ENCODE measurements at places on chromosomes 5 and 9.

GRCh38 chr9:137423514-137424291 lies 510 bp downstream of the NOXA1 start:
- no peak for DNase-seq

DNA sequence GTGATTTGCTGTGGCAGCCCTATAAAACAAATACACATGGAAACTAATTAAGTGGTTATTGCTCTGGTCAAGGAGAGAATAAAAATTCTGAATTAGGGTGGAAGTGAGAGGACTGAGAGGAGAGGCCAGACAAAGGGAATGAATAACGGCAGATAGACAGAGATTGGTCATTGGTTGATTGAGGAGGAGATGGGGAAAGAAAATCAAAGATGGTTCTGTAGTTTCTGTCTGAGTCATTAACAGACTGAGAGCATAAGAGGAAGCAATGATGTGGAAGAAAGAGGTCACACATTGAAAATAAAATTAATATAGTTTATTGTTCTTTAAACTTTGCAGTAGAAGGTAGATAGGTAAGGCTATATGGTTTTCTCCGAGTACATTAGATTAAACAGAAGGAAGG lies 469.8 kb downstream of the ACTL7B start:
- DNase-seq = no peak

- no peak for DNase-seq
Measured at GRCh38 chr5:145161391-145161790, 673.8 kb downstream of the PRELID2 start.

DNA sequence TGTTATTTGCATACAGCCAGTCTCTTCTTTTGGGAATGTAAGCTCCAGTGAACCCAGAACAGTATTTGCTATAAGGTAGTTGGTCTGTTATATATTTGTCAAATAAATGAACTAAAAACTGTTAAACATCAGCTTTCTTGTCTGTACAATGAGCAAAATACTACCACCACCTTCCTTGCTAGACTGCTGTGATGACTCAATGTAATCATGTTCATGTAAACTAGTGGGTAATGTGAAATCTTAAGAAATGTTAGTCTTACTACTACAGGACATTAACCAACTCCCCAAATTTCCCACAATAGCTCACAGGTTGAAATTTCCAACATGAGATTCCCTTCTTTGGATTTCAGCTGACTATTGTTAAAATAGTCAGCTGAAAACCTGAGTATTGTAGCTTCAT lies 176.1 kb downstream of the TRPM3 start:
- DNase-seq = no peak

GRCh38 chr5:143313298-143313852 lies 90.1 kb downstream of the NR3C1 start:
- no peak for DNase-seq

DNA sequence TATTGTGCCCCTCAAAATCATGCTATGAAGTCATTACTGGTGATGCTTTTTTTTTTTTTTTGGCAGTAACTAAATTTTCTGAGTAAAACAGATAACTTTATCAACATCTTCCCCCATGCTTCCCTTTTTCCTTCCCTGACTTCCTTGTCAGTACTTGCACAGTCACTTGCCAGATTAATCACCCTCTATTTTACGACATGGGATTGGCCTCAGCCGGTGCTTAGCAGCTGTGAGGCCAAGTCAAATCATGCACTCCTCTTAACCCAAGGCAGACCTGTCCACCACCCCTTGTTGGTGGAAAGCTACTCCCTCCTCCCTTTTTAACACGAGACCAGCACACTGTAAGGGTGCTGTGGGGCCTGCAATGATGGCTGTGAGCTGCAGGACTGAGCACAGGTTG lies 118.0 kb upstream of the OTULINL start:
- DNase-seq = no peak

GRCh38 chr9:17810728-17811571 lies 232.1 kb downstream of the SH3GL2 start:
- no peak for DNase-seq

GRCh38 chr9:36543916-36544315 lies 28.8 kb upstream of the MELK start:
- no peak for DNase-seq

- DNase-seq = no peak
Measured at GRCh38 chr9:18009902-18010301, 431.0 kb downstream of the SH3GL2 start.

DNA sequence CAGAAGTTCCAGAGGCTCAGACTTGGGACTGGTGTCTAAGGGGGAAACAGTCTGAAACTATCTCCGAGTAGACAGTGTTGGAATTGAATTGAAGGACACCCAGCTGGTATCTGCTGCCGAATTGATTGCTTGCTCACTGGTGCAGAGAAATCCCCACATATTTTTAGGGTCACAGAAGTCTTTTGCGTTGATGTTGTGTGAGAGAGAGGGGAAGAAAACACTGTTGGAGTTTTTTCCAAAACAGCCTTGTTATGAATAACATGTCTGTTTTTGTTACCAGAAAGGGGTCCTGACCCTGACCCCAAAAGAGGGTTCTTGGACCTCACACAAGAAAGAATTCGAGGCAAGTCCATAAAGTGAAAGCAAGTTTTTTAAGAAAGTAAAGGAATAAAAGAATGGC lies 81.3 kb downstream of the ALDH7A1 start:
- DNase-seq = no peak

- DNase-seq = no peak
Measured at GRCh38 chr5:172156541-172156994, 31.5 kb downstream of the STK10 start.

GRCh38 chr5:110851357-110851756 lies 112.5 kb downstream of the SLC25A46 start:
- no peak for DNase-seq

GRCh38 chr5:62152394-62153087 lies 153.5 kb upstream of the KIF2A start:
- no peak for DNase-seq

- no peak for DNase-seq
Measured at GRCh38 chr9:127738666-127739065, 3.6 kb upstream of the TOR2A start.

GRCh38 chr5:132012371-132013005 lies 1.0 kb upstream of the ACSL6 start:
- DNase-seq = no peak

- DNase-seq = no peak
Measured at GRCh38 chr9:119375892-119376291, 6.7 kb upstream of the BRINP1 start.

GRCh38 chr5:176365351-176366231 lies at the start of gene ARL10:
Gene ARL10, plus strand, starts transcription at chr5:176365487. Its CDS starts 77 bp downstream, at chr5:176365564.
- peak; percentile 53 for DNase-seq

- no peak for DNase-seq
Measured at GRCh38 chr5:7983433-7983832, 114.5 kb downstream of the MTRR start.

- DNase-seq = no peak
Measured at GRCh38 chr9:6567140-6567591, 78.4 kb downstream of the GLDC start.

GRCh38 chr9:86329649-86330048 lies 24.6 kb downstream of the TUT7 start:
- no peak for DNase-seq

DNA sequence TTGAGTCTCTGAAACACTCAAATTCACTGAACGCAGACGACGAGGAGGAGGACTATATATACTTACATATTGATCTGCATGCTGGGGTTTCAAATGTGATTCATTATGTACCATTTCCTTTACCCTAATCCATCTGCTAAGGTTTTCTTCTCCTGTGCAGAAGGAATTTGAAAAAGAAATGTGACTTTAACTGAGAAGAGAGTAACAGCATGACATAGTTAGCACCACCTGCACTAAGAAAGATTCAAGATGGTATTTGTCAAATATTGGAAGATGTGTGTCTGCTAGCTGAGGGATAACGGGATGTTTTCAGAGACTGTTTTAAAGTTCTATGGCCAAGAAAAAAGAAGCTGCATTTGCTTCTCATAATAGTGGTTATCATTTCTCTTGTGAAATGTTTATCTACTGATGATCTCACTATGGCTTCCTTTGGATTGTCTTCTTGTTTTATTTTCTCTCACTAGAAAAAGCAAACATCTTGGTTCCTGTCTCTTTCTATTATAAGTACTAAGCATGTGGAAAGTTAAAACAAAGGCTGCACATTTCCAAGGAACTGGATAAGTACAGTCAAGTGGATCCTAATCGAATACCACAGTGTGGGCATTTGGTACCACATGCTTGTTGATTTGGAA lies 89.8 kb upstream of the TLE4 start:
- no peak for DNase-seq

DNA sequence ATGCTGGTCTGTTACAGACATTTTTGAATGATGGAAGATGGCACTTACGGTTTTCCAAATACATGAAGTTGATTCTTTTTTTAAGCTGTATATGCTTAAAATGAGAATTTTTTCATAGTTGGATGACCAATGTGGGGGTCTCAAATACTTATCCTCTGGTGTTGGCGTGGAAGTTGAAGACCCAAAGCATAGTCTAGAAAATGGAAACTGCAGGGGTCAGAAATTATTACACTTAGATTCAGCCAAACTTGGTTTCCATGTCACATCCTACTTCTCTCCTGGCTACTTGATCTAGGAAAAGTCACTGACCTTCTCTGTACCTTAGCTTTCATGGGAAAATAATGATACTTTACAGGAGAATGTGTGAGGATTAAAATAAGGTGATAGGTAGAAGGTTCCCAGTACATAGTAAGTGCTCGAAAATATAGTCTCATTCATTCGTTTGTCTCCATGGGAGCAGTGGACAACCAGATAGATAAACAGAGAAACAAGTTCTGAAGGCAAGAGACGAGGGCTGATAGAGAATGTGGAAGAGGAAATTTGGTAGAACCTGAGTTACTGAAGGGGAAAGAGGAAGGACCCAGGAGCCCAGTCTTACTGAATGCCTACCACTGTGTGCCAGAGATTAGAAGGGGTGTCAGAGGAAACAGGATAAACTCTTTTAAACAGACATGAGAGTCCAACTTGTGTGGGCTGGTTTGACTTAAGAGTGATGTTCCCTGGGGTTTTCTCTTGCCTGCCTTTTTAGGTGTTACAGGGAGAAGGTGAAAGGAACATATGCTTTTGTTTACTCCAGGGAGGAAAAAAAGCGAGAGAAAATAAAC lies 560.3 kb upstream of the KLF4 start:
- DNase-seq = no peak

- DNase-seq = no peak
Measured at GRCh38 chr9:133168432-133168831, 4.7 kb upstream of the GBGT1 start.

DNA sequence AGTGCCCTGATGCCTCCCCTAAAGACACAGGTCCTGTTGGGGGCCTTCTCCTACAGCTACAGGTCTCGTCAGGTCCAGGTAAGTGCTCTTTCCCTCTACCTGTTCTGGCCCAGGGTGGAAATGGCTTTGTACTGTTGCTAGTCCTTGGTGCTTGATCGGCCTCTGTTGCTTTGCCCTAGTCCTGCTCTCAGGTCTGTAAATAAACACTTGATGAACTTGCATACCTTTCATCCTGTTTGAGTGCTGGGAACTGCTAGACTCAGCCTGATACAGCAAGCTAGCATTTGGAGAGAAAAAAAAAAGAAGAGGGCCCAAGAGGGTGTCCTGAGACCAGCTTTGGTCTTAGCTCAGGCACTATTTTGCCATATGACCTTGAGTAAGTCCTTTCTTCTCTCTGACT lies 21.8 kb upstream of the ZNF618 start:
- no peak for DNase-seq

DNA sequence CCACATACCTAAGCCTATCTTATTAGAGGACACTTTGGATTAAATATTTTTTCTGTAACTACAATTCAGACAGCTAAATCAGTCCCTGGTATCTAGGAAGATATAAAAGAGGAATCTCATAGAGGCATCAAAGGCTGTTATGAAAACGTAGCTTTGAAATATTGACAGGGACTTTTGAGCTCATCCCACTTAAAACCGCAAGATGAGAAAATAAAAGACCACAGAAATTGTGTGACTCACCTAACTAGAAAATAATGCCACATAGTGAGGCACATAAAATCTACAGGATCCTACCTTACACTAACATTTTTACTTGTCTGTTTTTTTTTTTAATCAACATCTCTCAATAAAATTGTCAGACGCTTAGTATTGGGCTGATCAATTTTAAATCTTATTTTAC lies 686.5 kb upstream of the COX7C start:
- DNase-seq = no peak

DNA sequence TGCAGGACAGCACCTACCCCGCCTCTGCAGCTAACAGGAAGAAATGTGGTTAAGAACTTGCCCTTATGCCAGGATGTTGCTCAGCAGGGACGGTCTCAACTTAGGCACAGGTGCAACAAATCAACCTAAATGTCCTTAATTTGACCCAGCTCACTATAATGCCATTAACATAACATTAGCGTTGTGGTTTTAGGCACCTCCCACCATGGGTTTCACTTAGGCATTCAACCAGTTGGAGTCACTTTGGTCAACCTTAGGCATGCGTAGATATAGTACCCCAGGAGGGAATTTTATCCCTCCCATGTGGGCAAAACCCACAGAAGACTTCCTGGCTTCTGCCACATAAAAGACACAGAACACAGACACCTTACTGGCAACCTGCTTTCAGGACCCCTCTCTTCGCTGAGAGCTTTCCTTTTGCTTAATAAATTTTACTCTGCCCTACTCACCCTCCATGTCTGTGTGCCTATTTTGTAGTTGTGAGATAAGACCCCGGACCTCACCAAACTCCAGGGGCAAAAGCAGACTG lies 8.7 kb upstream of the ERAP1 start:
- DNase-seq = peak; percentile 54

DNA sequence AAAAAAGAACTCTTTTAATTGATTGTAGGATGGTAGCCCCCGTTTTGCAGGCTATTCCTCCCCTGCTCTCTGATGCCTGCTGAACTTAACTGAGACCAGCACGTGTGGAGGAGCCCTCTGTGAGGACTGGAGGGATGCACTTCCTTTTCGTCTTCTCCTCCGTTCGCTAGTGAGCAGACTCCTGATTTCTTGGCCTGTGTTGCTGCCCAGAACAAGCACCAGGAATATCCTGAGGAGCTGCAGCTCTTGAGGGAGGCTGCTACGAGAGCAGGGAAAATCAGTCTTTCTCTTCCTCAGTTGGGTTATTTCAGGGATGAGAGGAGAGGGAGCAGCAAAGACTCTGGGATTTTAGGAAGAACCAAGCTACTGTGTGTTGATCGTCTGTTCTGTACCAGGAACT lies 74.7 kb downstream of the ARHGAP26 start:
- DNase-seq = no peak

- DNase-seq = no peak
Measured at GRCh38 chr5:4983701-4984100, 156.4 kb upstream of the ADAMTS16 start.

DNA sequence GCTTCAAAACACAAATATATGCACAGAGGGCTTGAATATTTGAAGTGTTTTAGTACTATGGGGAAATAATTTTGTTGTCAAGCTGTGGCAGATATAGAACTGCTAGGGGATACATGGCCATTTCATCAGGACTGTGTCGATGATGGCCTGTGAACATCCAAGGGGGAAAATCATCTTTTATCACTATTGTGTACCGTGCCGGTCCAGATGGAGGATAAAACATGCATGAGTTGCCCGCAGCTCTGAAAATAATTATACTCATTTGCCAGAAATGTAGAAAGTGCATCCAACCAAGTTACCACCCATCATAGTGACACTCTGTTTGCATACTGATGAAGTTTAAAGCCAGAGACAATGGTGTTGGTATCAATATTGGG lies 405.9 kb downstream of the ZSWIM6 start:
- DNase-seq = no peak

GRCh38 chr9:132639322-132639721 lies 30.5 kb downstream of the DDX31 start:
- no peak for DNase-seq
